ENCODE measurements at places on chromosomes 4 and X. TPM values are rescaled to one million over a fixed set of nuclear protein-coding genes. Genes with fewer than 3 reads are reported as not detected.

DNA sequence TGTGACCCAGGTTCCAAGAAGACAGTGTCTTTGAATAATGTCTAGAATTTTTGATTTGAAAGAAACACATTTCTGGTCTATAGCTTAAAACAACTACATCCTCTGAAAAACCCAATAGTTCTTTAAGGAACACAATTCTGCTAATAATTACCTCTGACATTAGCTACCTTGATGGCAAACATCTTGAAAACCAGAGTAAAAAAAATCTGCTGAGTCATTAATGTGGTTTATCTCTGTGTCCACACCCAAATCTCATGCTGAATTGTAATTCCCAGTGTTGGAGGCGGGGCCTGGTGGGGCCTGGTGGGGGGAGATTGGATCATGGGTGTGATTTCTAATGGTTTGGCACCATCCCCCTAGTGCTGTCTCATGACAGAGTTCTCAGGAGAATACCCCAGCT, 1233.8 kb downstream of the NLGN4X start:
- DNase-seq, result no peak

GRCh38 chr4:126268106-126268505, 953.4 kb downstream of the FAT4 start:
- no peak for DNase-seq

DNA sequence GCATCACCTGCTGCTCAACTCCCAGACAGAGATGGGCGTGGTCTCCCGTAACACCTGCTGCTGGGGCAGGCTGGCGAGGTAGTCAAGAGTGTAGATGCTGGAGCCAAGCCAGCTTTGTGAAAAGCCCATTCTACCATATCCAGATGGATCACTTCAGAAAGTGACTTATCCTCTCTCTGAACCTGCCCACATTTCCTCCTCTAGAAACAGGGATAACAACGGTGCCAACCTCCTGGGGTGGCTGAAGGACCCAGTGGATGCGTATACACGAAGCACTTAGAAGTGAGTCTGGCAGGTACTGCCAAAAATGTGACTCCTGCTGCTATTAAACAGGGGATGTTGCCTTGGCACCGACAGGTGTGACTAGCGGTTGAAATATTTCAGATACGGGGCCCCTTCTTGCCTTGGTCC, 95.8 kb downstream of the SORBS2 start:
- peak; percentile 69 for DNase-seq

The SLC7A11 gene
- 3.4 TPM for total RNA-seq

The SH3D19 gene
- 38.1 TPM for total RNA-seq

DNA sequence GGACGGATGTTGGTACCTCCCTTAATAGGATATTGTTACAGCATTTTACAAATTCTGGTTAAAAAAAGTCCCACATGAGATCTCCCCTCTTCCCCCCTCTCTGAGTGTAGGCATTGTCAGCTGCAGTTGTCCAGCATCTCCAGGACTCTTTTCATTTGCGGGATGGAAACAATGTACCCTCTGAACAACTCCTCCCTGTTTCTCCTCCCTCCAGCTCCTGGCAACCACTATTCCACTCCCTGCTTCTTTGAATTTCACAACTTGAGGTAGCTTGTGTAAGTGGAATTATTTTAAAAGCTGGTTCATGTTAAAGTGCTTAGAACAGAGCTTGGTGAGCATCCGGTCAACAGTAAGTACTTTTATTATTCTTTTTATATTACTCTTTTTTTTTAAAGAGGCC, 69.8 kb downstream of the TBL1X start:
- DNase-seq, result no peak

DNA sequence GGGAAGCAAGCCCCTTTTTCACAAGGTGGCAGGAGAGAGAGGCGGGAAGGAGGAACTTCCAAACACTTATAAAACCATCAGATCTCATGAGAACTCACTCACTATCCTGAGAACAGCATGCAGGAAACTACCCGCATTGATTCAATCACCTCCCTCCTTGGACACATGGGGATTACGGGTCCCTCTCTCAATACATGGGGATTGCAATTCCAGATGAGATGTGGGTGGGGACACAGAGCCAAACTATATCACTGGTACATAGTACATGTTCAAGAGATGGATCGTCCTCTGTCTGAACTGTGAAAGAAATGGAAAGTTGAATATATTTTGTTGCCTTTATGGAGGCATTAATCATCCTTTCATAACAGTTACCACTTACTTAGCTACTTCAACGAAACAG, 12.8 kb downstream of the EREG start:
- no peak for DNase-seq

DNA sequence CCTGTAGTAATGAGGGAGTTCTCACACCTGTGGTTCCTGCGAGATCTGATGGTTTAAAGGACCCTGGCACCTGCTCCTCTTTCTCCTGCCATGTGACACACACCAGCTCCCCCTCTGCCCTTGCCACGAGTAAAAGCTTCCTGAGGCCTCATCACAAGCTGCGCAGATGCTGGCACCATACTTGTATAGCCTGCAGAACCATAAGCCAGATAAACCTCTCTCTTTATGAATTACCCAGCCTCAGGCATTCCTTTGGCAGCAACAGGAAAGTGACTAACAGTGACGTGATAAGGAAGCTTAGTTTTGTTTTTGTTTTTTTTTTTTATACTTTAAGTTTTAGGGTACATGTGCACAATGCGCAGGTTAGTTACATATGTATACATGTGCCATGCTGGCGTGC, 130.9 kb downstream of the AFAP1 start:
- DNase-seq, result no peak

GRCh38 chrX:140608111-140608510, 101.4 kb upstream of the LINC00632 start:
- DNase-seq, result no peak

Measured in body of pancreas (tissue), 4 donors.